ENCODE measurements at places on chromosomes 6 and 20.
A peak's percentile ranks its signal among the peaks of the same experiment; 100 is the strongest.

DNA sequence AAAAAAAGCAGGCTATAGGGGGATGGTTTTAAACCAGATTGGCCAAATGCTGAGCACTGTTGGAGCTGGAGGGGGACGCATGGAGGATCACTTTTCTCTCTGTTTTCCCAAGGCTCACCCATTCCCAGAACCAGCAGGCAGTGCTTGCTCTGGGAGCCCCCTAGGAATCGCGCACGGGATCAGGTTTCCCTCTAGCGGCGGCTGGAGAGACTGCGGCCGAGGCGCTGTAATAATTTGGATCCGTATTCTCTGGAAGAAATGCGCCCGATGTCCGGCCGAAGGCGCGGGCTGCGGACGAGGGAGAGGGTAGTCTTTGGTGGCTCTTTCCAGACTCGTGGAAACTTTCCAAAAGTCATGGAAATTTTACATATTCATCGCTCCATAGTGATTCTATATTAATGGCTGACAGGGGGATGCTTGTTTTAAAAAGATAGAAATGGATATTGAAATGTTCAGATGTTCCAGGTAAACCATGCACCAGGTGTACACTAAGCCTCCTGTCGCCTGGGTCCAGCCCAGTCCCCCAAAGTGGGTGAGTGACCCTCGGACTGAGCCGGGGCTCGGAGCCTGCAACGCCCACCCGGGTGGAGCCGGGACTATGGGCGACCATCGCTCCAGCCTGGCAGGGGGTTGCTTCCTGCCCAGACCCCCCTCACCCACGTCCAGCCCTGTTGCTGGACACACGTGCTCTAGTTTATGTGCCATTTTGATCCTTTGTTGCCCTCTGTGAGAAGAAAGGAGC is 78.7 kb upstream of the PHACTR3 start:
- no peak overlapping the region for H3K4me3 ChIP-seq
- H3K36me3 ChIP-seq: no peaks in the 10 kb centered on the region
- H3K27ac ChIP-seq: no peak overlapping the region
- no peaks in the 10 kb centered on the region for H3K4me1 ChIP-seq

DNA sequence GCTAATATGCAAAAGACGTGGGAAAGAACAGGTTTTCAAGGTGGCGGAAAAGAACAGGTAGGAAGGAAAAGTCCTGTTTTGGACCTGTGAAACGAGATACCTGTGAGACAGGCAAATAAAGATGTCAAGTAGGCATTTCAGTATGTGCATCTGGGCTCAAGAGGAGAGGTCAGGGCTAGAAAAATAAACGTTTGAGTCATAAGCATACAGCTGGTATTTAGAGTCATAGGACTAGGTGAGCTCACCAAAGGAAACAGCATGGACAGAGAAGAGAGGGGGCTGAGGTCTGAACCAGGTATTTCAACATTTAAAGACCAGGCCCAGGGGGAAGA is 14.9 kb downstream of the MTFR2 start:
- no peak overlapping the region for H3K27ac ChIP-seq
- no peaks in the 10 kb centered on the region for H3K27me3 ChIP-seq
- DNase-seq: no peak
- no peak overlapping the region for H3K4me3 ChIP-seq
- H3K4me1 ChIP-seq: no peaks in the 10 kb centered on the region
- no peaks in the 10 kb centered on the region for H3K36me3 ChIP-seq

GRCh38 chr20:59232618-59233017 is 67.8 kb upstream of the EDN3 start:
- H3K27me3 ChIP-seq: no peaks in the 10 kb centered on the region
- no peak for DNase-seq
- no peak overlapping the region for H3K27ac ChIP-seq
- no peaks in the 10 kb centered on the region for H3K4me1 ChIP-seq
- H3K36me3 ChIP-seq: no peaks in the 10 kb centered on the region
- H3K4me3 ChIP-seq: no peak overlapping the region

DNA sequence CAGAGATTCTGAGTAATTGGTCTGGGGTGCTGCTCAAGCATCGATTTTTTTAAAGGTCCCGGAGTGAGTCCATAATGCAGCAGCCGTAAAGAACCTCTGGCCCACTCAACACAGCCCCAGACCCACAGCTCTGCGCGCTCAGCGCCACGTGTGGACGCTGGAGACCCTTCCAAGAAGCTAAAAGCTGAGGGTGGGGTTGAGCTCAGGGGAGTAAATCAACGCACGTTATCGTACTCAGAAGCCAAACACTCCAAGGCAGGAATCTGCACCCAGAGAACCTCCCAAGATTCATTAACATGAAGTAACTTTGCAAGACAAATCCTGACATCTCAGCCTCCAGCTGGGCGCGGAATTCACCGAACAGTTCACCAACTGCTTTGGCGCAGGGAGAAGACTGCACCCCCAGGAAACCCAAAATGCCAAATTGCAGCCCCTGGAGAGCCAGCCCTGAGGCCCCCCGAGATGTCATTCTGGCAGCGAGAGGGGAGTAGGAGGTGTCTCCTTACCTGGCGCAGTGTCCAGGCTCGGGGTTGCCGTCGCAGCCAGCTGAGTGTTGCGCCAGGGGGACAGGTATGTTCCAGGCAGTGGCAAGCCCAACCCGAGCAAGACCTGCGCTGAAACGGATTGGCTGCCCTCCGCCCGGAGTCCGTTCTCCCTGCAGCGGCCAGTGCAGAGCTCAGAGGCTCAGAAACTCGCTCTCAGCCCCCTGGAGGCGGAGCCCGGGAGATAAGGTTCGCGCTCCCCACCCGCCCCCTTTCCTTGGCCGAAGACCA is at the start of gene COL21A1:
Gene COL21A1, minus strand, starts transcription at position 700 of the 773 bp plus-strand sequence. CDS start 64,962 bp downstream, outside the sequence.
- no peaks in the 10 kb centered on the region for H3K36me3 ChIP-seq
- peak within 1 kb of the TSS; percentile 57 for H3K27ac ChIP-seq
- no peaks in the 10 kb centered on the region for H3K4me1 ChIP-seq
- H3K4me3 ChIP-seq: peak within 1 kb of the TSS; percentile 35
- no peaks in the 10 kb centered on the region for H3K27me3 ChIP-seq
- peak; percentile 22 for DNase-seq

DNA sequence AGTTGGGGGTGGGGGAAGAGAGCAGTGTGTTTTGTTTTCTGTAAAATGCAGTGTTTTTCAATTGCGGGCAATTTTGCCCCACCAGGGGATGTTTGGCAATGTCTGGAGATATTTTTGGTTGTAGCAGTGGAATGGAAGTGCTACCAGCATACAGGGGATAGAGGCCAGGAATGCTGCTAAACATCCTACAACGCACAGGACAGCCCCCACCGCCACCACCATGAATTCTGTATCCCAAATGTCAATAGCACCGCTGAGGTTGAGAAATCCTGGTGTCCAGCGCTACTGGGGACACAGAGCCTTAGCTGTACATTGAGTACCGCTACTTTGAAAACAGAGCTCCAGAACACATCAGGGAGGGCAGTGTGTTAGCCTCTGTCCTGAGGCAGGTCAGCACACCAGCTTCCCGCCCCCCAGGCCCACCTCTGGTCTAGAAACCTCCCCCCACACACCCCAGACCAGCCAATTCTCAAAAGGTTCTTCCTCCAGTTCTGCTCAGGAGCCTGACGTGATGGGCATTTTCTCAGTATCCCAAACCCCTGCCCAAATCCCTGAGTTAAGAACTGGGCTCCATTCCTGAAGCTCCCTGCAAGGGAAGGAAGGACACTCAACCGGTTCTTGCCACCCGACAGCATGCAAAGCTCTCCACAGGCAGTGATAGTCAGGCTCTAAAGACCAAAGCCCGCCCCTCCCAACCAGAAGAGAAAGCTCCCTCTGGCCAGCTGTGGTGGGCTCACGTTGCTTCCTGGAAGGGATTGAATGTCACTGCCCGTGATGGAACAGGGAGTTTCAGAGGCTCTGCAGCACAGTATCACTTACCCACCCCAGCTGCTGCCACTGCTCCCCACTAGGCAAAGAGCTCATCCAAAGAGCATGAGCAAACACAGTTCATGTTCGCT is 321.5 kb upstream of the JARID2 start:
- H3K4me3 ChIP-seq: no peak overlapping the region
- no peak overlapping the region for H3K27ac ChIP-seq
- H3K27me3 ChIP-seq: no peaks in the 10 kb centered on the region
- H3K4me1 ChIP-seq: no peaks in the 10 kb centered on the region
- no peaks in the 10 kb centered on the region for H3K36me3 ChIP-seq

- peak; percentile 36 for DNase-seq
- H3K4me3 ChIP-seq: peak overlapping the region; percentile 78
- no peaks in the 10 kb centered on the region for H3K36me3 ChIP-seq
- peak overlapping the region; percentile 96 for H3K27ac ChIP-seq
- H3K4me1 ChIP-seq: no peaks in the 10 kb centered on the region
Measured at GRCh38 chr6:122790028-122790422, 967 bp downstream of the SMPDL3A start.

DNA sequence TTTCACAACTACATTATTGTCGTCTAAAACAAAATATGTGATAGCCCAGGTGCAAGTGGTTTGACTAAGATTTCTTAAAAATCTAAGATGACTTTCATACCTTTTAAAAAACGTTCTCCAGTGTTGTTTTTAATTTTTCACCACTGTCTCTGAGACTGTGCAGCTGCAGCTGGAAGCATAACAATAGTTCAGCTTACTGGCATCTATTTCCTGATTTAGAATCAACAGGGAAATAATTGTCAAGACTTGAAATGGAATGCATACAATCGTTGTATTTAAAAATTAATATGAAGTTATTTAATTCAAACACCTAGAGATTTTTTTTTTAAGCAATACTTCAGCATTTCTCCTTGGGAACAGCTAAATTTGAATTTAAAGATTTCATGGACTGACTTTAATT is 982.0 kb upstream of the EPHA7 start:
- no peaks in the 10 kb centered on the region for H3K4me1 ChIP-seq
- DNase-seq: no peak
- no peaks in the 10 kb centered on the region for H3K27me3 ChIP-seq
- no peak overlapping the region for H3K27ac ChIP-seq
- H3K4me3 ChIP-seq: no peak overlapping the region

DNA sequence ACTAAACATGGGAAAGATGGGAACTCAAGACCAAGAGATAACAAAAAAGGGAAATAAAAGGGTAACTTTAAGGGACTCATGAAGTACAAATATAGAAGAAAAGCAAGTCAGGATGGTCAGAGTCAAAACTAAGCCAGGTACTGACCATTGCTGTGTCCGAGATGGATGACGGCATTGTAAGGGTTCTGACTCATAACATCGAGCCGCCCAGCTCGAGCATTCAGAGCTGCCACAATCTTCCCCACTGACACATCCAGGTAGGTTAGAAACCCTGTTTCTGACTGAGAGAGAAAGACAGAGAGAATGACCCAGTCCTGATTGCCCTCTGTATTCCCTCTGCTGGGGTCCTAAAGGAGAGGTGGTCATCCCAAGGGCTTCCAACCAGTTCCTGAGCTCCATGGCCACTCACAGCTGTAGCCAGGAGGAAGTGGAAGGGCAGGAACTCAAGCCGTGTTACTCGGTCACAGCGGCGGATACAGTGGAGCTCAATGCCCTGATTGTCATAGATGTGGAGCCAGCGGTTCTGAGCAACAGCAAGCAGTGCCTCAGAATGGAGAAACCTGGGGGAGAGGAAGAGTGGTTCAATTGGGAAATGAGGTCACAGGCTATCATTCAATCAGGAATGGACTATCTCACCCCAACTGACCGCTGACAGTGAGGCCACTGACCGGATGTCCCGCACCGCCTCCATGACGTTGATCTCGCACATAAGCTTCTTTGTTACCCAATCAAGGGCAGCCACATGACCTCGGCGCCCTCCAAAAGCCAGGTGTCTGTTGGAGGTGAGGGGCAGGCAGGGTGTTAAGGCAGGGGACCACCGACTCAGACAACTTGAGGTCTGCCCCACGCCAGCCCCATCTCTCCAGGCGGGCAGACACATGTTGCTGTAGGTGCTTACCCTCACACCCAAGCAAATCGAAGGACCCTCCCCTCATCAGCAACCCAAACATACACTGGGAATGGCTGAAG is 1.8 kb downstream of the WDR46 start:
- no peaks in the 10 kb centered on the region for H3K27me3 ChIP-seq
- H3K4me1 ChIP-seq: peaks cover 11% of the 10 kb centered on the region

DNA sequence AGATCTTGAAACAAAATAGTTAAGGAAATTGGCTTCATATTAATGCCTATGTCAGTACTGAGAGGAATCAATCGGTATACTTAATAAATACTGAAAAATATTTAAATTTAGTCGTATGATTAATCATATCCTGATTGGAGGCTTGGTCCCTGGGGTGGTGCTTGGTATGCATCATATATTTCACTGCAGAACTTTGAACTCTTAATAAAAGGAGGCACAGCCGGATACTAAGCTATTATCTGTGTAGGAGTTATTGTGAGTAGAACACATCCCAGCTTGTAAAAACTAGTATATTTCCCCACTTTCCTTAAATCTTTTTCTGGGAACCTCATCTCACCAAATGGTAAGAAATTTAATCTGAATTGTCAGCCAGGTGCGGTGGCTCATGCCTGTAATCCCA is 42.4 kb upstream of the SCAF8 start:
- H3K27ac ChIP-seq: no peak overlapping the region

DNA sequence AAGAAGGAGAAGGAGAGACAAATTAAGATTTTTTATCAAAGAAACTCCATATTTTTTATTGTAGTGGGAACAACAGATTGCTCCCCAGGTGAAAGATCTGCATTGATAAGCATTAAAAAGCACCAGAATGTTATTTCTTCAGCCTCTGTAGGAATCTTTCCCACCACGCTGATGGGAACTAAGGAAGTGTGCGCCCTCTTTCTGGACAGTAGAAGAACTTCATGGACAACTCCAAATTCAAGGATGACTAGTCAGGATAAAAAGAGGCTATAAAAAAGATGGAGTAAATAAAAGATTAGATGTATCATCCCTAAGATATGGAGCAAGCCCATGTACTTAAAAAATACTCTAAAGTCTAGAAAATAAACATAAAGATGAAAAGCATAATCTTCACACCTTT is 45.8 kb upstream of the PAK5 start:
- H3K27ac ChIP-seq: no peak overlapping the region
- no peaks in the 10 kb centered on the region for H3K4me1 ChIP-seq
- H3K36me3 ChIP-seq: no peaks in the 10 kb centered on the region
- DNase-seq: no peak

DNA sequence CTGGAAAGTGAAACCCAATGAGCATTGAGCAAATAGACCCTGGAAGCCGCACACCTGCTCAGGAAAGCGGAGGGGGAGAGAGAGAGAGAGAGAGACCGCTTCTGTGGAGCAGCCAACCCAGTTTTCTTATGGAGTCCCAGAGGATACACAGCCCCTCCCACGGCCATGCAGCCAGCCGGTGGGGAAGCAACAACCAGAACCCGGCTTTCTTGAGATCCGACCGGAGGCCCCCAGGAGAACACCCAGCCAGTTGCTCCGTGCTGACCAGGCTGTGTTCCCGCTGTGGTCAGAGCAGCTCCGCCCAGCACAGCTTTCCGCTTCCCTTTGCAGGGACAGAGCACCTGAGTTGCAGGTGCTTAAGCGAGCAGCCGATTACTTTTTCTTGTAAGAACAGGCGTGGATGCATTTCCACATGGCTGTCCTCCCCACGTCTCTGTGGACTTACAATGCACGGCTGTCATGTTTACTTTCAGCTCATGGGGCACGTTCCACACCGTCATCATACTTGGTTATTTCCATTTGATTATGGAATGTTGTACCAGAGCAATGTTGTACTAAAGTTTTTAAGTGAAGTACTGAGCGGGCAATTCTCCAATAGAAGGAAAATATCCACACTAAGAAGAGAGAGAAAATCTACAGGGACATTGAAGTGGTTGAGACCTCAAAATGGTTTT is 381.9 kb downstream of the THBS2 start:
- H3K27me3 ChIP-seq: no peaks in the 10 kb centered on the region
- H3K27ac ChIP-seq: no peak overlapping the region
- DNase-seq: peak; percentile 19
